Suprapubic skin (tissue), 4 donors: ENCODE measurements at places on chromosomes 1 and 21. TPM values are rescaled to one million over a fixed set of nuclear protein-coding genes. Genes with fewer than 3 reads are reported as not detected.

Gene ATP1A4
- total RNA-seq, result not detected

Gene THEM5
- total RNA-seq, result 29.1 TPM

Gene PPP1R8
- 43.5 TPM for total RNA-seq

Gene F13B
- total RNA-seq, result not detected

Gene L1TD1
- not detected for total RNA-seq

Gene SPRR5
- total RNA-seq, result 10.7 TPM

Gene TAL1
- 0.34 TPM for total RNA-seq

Gene NUAK2
- 24.1 TPM for total RNA-seq

Gene FAAH
- 50.5 TPM for total RNA-seq

Gene HSPG2
- 97.5 TPM for total RNA-seq

Gene GIPC2
- total RNA-seq, result 5.9 TPM

Gene NHLH1
- not detected for total RNA-seq

Gene PLPPR5
- not detected for total RNA-seq

Gene SLC26A9
- total RNA-seq, result 6.8 TPM

Gene KCTD3
- total RNA-seq, result 50.2 TPM

Gene NCMAP
- not detected for total RNA-seq

Gene IGSF3
- 57.6 TPM for total RNA-seq

Gene SELENBP1
- 32.0 TPM for total RNA-seq

Gene FBXO2
- total RNA-seq, result 15.0 TPM

Gene GRHL3
- total RNA-seq, result 154 TPM

Gene PTPN7
- total RNA-seq, result 2.7 TPM

Gene GRIK3
- total RNA-seq, result 0.26 TPM

Gene MFSD2A
- 271 TPM for total RNA-seq

Gene IGSF9
- 27.9 TPM for total RNA-seq

Gene GLUL
- 1,926 TPM for total RNA-seq

Gene GLMN
- total RNA-seq, result 10.0 TPM

Gene SEC16B
- 2.1 TPM for total RNA-seq

Gene APOBEC4
- total RNA-seq, result not detected

Gene PGLYRP3
- total RNA-seq, result 53.2 TPM

Gene ITLN1
- total RNA-seq, result not detected

Gene CFAP45
- 2.0 TPM for total RNA-seq

Gene CA6
- 49.2 TPM for total RNA-seq

Gene KCNA3
- 0.80 TPM for total RNA-seq

Gene LCE3D
- total RNA-seq, result 25.6 TPM

Gene APCS
- not detected for total RNA-seq

Gene TMEM79
- 81.0 TPM for total RNA-seq
